ENCODE measurements at places on chromosomes 3 and 15.

DNA sequence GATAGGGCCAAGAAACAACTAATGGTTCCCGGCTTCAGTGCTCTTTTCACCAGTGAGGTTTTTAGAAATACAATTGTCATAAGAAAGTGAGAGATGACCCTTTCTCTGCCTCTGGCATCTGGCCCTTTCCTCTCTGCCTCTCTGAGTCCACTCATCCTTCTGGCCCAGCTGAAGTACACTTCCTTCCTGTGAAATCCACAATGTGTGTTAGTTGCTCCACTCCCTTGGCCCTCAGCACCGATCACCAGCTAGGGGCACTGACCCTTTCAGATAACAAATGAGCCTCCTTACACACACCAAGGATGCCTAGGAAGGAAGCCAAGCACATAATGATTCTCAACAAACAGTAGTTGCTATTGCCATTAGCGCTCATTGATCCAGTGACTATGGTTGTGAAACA lies 2.9 kb upstream of the CAV3 start:
- DNase-seq, result no peak

GRCh38 chr3:164458986-164459385 lies 619.3 kb downstream of the SI start:
- no peak for DNase-seq

DNA sequence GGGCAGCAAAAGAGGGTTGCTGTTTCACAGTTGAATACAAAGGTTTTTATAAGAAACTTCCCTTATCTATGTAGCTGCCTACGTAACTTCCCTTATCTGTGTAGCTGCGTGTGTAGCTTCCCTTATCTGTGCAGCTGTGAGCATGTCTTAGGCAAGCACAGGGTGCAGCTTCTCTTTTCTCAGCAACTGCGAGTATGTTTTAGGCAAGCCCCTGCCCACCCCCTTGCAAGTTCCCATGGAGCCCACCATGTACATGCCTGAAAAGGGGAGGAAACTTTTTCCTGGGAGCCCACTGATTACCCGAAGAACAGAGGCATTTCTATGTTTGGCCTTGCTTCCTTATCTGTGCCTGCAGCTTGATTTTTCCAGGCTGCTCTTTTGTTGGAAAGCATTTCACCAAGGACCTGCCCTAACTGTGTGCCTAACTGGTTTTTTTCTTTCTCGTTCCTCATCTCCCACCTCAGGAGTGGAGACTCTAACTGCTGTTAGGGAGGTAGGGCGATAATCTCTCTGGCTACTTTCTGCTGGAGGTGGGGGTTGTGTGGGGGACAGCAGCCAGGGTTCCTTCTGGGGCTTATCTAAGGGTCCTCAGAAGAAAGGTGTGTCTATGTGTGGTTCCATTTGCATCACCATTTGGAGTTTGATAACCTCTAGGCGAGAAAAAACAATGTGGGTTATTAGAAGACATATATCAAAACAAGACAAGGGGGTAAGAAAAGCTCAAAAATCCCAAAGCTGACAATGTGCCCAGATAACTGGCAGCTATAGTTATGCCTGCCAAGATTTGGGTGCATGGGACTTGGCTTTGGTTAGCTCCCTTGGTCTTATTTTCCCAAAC lies 26.0 kb downstream of the SORD start:
- no peak for DNase-seq

DNA sequence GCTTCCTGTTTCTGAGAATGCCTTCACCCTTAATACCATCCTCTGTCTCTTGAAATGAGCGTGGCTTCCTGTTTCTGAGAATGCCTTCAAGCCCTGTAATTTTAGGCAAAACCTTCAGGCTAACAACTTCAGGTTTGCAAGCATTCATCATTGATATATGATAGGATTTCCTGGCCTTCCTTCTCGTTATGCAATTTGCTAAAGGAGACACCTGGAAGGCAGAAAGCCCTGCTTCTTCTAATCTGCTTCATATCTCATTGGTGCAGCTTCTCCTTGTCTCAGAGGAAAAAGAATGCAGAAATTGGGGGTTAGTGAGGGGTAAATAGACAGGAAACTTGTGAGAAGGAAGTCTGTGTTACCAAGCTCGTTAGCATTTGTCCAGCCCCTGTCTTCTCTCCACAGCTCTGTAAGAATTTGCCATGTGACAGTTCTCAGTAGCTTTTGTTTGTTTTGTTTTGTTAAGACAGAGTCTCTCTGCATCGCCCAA lies 7.3 kb downstream of the ARL6IP5 start:
- no peak for DNase-seq

Measured in C1 segment of cervical spinal cord (tissue), 14 donors.